WTC11 (cell line): ENCODE measurements at places on chromosomes 11 and 22.

DNA sequence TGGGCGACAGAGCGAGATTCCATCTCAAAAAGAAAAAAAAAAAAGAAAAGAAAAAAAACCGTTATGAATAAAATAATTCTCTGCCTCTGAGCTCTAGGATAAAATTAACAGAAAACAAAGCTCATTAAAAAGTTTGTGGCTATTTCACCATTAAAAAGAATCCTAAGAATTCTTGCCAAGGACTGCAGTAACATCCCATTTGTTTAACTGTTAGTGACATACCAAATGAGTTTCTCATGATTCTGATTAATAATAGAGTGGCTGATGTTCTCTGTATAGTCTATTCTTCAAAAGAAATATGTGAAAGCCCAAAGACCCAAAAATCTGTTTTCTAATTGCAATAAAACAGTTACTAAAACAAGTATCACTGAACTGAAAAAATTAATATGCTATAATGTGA lies 19.7 kb downstream of the CLNS1A start:
- DNase-seq: no peak

DNA sequence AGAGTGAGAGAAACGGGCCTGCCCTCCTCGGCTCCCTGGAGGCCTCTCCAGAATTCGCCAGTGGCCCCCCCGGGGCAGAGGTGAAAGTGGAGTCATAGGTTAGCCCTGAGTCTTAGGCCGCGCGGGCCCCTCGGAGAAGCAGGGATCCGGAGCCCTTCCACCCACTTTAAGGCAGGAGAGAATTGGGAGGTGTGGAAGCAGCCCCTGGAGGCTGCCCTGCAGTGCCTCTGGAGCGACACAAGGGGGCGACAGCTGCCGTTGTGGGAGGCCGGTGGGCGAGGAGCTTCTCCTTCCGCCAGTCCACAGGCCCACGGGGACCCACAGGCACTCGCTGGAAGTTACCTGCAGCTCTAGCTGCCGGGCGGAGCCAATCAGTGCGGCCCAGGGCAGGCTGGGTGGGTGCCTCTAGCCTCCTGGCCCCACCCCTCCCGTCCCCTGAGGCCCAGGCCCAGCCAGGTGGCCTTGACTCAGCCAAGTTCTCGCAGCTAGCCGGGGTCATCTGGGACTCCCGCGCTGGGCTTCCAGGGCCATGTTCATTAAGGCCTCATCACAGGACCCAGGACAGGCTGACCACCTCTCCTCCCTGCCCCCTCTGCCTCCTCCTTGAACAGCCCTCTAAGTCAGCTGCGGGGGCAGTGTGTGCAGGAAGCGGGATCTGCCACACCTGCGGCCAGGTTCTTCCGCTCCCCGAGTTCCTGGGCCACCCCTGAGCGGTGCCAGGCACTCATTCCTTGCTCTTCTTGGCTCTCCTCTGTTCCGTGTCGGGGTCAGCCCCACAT lies 5.0 kb downstream of the DGKZ start:
- peak; percentile 86 for DNase-seq

DNA sequence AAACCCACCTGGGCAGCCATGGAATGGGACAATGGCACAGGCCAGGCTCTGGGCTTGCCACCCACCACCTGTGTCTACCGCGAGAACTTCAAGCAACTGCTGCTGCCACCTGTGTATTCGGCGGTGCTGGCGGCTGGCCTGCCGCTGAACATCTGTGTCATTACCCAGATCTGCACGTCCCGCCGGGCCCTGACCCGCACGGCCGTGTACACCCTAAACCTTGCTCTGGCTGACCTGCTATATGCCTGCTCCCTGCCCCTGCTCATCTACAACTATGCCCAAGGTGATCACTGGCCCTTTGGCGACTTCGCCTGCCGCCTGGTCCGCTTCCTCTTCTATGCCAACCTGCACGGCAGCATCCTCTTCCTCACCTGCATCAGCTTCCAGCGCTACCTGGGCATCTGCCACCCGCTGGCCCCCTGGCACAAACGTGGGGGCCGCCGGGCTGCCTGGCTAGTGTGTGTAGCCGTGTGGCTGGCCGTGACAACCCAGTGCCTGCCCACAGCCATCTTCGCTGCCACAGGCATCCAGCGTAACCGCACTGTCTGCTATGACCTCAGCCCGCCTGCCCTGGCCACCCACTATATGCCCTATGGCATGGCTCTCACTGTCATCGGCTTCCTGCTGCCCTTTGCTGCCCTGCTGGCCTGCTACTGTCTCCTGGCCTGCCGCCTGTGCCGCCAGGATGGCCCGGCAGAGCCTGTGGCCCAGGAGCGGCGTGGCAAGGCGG lies 11.4 kb upstream of the ARHGEF17 start:
- DNase-seq: no peak

DNA sequence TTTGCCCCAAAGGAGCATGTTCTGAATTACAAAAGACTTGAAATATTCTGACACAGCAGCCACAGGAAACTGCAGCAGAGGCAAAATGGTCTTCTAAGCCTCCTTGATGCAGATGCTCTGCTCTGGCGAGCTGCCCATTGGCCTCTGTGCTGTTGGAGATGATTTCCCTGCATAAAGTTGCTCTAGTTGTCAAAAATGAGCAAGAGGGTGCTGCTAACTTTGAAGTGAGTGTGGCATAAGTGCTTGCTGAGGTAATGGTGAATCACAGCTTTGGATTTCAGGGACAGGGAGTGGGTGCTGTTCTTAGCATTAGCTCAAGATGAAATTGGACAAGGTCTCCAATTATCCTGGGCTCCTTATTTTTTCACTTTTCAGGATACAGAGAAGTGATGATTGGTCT lies 435.4 kb downstream of the TMEM135 start:
- no peak for DNase-seq

DNA sequence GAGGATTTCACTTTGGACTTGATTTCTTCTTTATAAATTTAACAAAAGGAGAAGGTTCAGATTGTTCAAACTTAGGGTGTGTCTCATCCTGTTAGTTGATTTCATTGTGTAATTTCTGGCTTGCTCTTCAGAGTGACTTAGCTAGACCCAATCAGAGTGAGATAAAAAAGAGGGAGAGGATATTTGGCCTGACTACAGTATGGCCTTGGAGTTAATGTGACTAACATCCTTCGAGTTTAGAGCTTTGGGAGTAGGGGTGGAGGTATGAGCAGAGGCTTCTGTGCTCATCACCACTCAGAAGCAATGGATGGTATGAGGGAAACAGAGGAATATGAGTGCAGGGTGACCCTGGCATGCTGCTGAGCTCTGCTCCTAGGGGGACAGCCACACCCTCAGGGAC lies 114.2 kb downstream of the ME3 start:
- no peak for DNase-seq

DNA sequence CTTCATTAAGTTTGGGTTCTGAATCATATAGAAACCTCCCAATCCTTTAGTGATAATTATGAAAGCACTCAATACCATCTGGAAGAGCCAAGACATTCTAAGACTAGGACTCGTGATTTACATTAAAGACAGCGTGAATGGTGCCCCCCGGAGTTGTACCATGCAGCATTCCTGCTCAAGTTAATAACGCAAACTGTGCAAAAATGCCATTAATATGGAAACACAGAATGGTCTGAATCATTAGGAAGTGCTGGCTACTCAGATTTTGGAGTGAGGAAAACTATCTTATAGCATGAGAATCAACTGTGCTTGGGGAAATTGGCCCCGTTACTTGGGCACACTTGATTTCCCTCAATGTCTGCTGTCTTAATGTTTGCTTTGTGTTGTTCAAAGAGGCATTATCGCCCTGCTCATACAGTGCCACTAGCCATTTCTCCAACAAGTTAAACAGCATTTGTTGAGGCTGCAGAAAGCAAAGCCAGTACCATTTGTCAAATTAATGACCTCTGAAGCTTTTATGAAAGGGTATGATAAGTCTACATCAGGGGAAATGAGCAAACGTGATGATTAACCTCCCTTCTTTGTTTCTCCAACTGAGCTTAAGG lies 18.5 kb upstream of the TPH1 start:
- no peak for DNase-seq

- DNase-seq: no peak
Observed at GRCh38 chr11:114211444-114212121, 84.6 kb upstream of the NNMT start.

GRCh38 chr11:133559833-133560471 lies 27.7 kb upstream of the OPCML start:
- DNase-seq: no peak
